Transverse colon (tissue), 4 donors: ENCODE measurements at places on chromosomes 16 and 17. TPM values are rescaled to one million over a fixed set of nuclear protein-coding genes. Genes with fewer than 3 reads are reported as not detected.

DNA sequence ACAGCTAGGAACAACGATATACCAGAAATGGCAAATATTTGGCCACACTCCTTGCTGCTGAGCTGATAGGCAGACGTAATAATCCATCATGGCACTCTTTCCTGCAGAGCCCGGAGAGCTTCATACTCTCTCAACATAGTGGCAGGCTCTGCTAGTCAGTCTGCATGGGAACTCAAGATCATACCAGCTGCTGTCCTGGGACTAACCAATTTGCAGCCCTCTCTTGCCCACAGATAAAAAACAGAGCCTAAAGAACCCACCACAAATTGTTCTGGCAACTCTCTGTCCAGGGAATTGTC is 13.5 kb downstream of the GSDMB start:
- no peaks in the 10 kb centered on the region for H3K4me1 ChIP-seq
- no peak for DNase-seq
- H3K4me3 ChIP-seq = no peak overlapping the region
- H3K27me3 ChIP-seq = no peaks in the 10 kb centered on the region
- H3K27ac ChIP-seq = no peak overlapping the region

GRCh38 chr17:32453370-32453769 is 9.1 kb downstream of the PSMD11 start:
- H3K27me3 ChIP-seq = no peaks in the 10 kb centered on the region
- no peak overlapping the region for H3K4me3 ChIP-seq
- H3K4me1 ChIP-seq = peaks cover 14% of the 10 kb centered on the region
- H3K27ac ChIP-seq = no peak overlapping the region

DNA sequence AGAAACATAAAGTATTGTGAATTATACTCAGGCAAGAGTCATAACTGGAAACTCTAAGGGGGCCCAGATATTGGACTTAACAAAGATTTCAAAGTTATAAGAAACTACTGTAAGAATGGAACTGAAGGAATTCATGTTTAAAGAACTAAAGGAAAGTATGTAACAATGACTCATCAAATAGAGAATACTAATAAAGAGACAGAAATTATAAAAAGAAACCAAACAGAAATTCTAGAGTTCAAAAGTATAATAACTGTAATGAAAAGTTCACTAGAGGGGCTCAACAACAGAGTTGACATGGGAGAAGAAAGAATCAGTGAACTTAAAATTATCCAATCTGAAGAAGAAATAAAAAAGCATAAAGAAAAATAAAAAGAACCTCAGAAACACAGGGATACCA is 55.4 kb downstream of the ADCY9 start:
- no peak overlapping the region for H3K4me3 ChIP-seq
- H3K4me1 ChIP-seq = no peaks in the 10 kb centered on the region

- H3K27ac ChIP-seq = no peak overlapping the region
- H3K4me1 ChIP-seq = no peaks in the 10 kb centered on the region
- H3K4me3 ChIP-seq = no peak overlapping the region
- no peaks in the 10 kb centered on the region for H3K36me3 ChIP-seq
- DNase-seq = no peak
Observed at GRCh38 chr16:82152196-82152595, 17.8 kb downstream of the MPHOSPH6 start.

DNA sequence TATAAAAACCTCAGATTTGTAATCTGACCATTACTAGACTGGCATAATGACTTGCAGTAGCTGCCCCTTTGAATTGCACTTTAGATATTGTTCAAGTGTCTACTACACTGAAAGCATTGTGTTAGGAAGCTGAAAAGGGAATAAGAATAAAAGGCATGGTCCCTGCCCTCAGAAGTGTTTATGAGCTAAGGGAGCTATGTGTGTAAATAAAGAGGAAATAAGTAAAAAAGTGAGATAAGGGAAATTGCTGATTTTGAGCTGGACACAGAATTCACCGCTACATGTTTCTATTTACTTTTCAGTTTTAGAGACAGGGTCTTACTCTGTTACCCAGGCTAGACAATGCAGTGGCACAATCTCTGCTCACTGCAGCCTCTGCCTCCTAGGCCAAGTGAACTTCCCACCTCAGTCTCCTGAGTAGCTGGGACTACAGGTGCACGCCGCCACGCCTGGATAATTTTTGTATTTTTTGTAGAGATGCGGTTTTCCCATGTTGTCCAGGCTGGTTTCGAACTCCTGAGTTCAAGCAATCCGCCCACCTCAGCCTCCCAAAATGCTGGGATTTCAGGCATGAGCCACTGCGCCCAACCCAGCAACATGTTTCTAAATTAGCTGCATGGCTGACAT is 57.0 kb downstream of the GRB2 start:
- peaks cover 79% of the 10 kb centered on the region for H3K4me1 ChIP-seq
- H3K27ac ChIP-seq = no peak overlapping the region
- no peaks in the 10 kb centered on the region for H3K36me3 ChIP-seq
- H3K4me3 ChIP-seq = no peak overlapping the region
- no peaks in the 10 kb centered on the region for H3K27me3 ChIP-seq
- no peak for DNase-seq

- H3K27ac ChIP-seq = peak overlapping the region; percentile 70
- H3K4me3 ChIP-seq = no peak overlapping the region
- no peaks in the 10 kb centered on the region for H3K27me3 ChIP-seq
- H3K36me3 ChIP-seq = no peaks in the 10 kb centered on the region
- no peak for DNase-seq
Observed at GRCh38 chr17:19418251-19418992, 7.4 kb downstream of the RNF112 start.

DNA sequence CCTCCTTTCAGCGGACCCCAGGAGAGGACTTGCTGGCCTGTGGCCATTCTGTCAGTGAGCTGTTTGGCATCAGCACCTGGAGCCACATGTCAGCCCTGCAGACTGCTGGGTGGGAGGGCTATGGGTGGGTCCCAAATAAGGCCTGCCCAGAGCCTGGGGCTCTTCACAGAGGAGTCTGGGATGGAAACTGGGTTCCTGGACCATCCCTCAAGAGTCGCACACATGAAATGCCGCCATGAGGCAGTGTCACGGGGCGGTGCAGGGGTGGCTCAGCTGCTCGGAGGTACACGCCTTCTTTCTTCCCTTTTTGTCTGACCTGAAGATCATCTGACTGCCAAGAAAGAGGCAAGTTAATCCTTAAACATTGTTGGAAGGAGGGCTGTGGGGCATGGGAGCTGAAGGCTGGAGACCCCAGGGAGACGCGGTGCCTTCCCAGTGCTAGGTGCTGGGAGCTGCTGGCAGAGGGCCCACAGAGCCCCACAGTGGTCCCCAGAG is 14.8 kb downstream of the MPRIP start:
- no peak overlapping the region for H3K27ac ChIP-seq
- H3K27me3 ChIP-seq = no peaks in the 10 kb centered on the region
- DNase-seq = no peak

- H3K36me3 ChIP-seq = no peaks in the 10 kb centered on the region
- H3K4me3 ChIP-seq = no peak overlapping the region
- no peaks in the 10 kb centered on the region for H3K4me1 ChIP-seq
- H3K27me3 ChIP-seq = no peaks in the 10 kb centered on the region
- no peak overlapping the region for H3K27ac ChIP-seq
- no peak for DNase-seq
Observed at GRCh38 chr16:78405040-78405439, 305.6 kb downstream of the WWOX start.

GRCh38 chr17:2054512-2055291 is at the start of gene HIC1:
TSS of gene HIC1 (plus strand) at chr17:2055103. CDS start at chr17:2056691, 1,588 bp downstream.
- peaks cover 74% of the 10 kb centered on the region for H3K4me1 ChIP-seq
- peaks cover 76% of the 10 kb centered on the region for H3K27me3 ChIP-seq
- H3K27ac ChIP-seq = peak within 1 kb of the TSS; percentile 90
- peak; percentile 77 for DNase-seq

GRCh38 chr17:58728798-58729197 is 26.9 kb upstream of the PPM1E start:
- DNase-seq = no peak
- no peaks in the 10 kb centered on the region for H3K27me3 ChIP-seq
- H3K4me3 ChIP-seq = no peak overlapping the region

- H3K4me3 ChIP-seq = no peak overlapping the region
- no peaks in the 10 kb centered on the region for H3K4me1 ChIP-seq
- H3K27ac ChIP-seq = no peak overlapping the region
- H3K27me3 ChIP-seq = no peaks in the 10 kb centered on the region
Observed at GRCh38 chr16:66003201-66003600, 363.3 kb upstream of the CDH5 start.

- peaks cover 3% of the 10 kb centered on the region for H3K4me1 ChIP-seq
- peaks cover 6% of the 10 kb centered on the region for H3K27me3 ChIP-seq
- no peak overlapping the region for H3K4me3 ChIP-seq
- no peak overlapping the region for H3K27ac ChIP-seq
- DNase-seq = peak; percentile 38
Observed at GRCh38 chr17:81371910-81372760, 23.1 kb upstream of the BAHCC1 start.

DNA sequence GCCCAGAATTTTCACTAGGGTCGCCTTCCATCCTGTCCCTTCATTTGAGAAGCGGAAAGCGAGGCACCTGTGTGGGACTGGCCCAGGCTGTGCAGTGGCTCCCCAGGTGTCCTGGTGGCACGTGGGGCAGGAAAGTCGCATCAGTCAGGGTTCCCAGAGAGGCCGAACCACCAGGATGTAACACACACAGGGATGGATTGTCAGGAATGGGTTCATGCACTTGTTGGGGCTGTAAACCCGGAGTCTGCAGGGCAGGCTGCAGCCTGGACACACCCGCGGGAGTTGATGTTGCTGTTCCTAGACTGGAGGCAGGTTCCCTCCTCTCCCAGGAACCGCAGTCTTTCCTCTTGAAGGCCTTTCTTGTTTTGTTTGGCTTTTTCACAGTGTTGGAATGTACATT is 30.7 kb upstream of the RPTOR start:
- peaks cover 5% of the 10 kb centered on the region for H3K27me3 ChIP-seq
- no peak for DNase-seq
- H3K36me3 ChIP-seq = no peaks in the 10 kb centered on the region
- H3K4me3 ChIP-seq = no peak overlapping the region

DNA sequence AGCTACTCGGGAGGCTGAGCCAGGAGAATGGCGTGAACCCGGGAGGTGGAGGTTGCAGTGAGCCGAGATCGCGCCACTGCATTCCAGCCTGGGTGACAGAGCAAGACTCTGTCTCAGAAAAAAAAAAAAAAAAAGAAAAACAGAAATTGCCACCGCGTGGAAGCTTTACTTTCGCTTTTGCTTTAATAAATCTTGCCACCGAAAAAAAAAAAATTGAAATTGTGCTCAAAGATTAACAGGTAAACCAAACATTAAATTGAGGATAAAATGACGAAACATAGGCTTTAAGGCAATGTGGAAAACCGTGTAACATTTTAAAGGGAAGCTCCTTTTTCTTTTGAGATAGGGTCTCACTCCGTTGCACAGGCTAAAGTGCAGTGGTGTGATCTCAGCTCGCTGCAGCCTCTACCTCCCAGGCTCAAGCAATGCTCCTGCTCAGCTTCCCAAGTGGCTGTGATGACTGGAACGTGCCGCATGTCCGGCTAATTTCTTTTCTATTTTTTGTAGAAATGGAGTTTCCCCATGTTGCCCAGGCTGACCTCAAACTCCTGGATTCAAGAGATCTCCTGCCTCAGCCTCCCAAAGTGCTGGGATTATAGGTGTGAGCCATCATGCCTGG is 40.1 kb downstream of the ZNF276 start:
- no peaks in the 10 kb centered on the region for H3K36me3 ChIP-seq
- peak overlapping the region; percentile 15 for H3K4me3 ChIP-seq
- peak overlapping the region; percentile 43 for H3K27ac ChIP-seq
- no peaks in the 10 kb centered on the region for H3K27me3 ChIP-seq

GRCh38 chr16:21611556-21612384 is 12.4 kb downstream of the METTL9 start:
- H3K27ac ChIP-seq = peak overlapping the region; percentile 25
- H3K4me1 ChIP-seq = peaks cover 59% of the 10 kb centered on the region
- no peaks in the 10 kb centered on the region for H3K27me3 ChIP-seq
- DNase-seq = no peak
- no peak overlapping the region for H3K4me3 ChIP-seq
- no peaks in the 10 kb centered on the region for H3K36me3 ChIP-seq

GRCh38 chr16:47492428-47493377 is 31.6 kb downstream of the PHKB start:
- peaks cover 10% of the 10 kb centered on the region for H3K4me1 ChIP-seq
- no peaks in the 10 kb centered on the region for H3K36me3 ChIP-seq
- peak overlapping the region; percentile 72 for H3K27ac ChIP-seq
- peak; percentile 57 for DNase-seq
- H3K27me3 ChIP-seq = no peaks in the 10 kb centered on the region

GRCh38 chr17:29156781-29157180 is 23.4 kb downstream of the MYO18A start:
- no peaks in the 10 kb centered on the region for H3K27me3 ChIP-seq
- no peak overlapping the region for H3K4me3 ChIP-seq
- H3K27ac ChIP-seq = peak overlapping the region; percentile 84
- peaks cover 45% of the 10 kb centered on the region for H3K4me1 ChIP-seq
- no peaks in the 10 kb centered on the region for H3K36me3 ChIP-seq

GRCh38 chr16:2042986-2043666 is 4.5 kb downstream of the NTHL1 start:
- no peak overlapping the region for H3K4me3 ChIP-seq
- no peaks in the 10 kb centered on the region for H3K27me3 ChIP-seq
- H3K4me1 ChIP-seq = peaks cover 57% of the 10 kb centered on the region
- peak; percentile 69 for DNase-seq

DNA sequence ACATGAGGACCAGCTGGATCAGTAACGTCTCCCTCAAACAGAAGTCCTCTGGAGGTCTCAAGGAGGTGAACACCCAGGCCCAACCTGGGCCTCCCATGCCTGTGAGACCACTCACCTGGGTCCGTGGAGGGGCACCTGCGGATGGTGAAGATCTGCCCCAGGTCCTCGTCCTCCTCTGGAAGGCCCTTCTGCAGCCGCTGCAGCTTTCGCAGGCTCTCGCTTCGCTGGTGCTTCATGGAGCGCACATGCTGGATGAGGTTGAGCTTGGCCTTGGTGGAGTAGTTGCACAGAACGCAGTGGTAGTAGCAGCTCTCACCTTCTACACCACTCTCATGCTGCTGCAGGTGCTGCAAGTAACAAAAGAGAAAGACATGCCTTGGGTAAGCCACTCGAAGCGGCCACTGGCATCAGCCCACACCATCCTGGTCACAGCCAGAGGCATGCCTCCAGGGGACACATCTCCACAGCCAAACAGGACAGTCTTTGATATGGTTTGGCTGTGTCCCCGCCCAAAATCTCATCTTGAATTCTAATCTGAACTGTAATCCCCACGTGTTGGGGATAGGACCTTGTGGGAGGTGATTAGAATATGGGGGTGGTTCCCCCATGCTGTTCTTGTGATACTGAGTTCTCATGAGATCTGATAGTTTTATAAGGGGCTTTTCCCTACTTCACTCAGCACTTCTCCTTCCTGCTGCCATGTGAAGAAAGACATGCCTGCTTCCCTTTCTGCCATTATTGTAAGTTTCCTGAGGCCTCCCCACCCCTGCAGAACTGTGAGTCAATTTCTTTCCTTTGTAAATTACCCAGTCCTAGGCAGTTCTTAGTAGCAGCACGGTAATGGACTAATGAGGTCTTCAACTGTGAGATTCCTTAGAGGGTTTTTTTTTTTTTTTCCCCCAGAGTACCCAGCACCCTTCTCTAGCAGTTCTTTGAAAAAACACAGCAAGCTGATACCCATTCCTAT is 158.0 kb downstream of the ZFHX3 start:
- H3K27ac ChIP-seq = no peak overlapping the region
- DNase-seq = no peak
- no peaks in the 10 kb centered on the region for H3K36me3 ChIP-seq

The KRTAP4-3 gene
- total RNA-seq = not detected

The KIF19 gene
- total RNA-seq = 1.9 TPM

The PIP4K2B gene
- total RNA-seq = 15.3 TPM

The TAT gene
- 0.79 TPM for total RNA-seq

The MAF gene
- total RNA-seq = 14.9 TPM

The HSD17B1 gene
- total RNA-seq = not detected

The IST1 gene
- total RNA-seq = 260 TPM
